Ovary (tissue), 10 donors: ENCODE measurements at places on chromosomes 2 and 18. TPM values are rescaled to one million over a fixed set of nuclear protein-coding genes. Genes with fewer than 3 reads are reported as not detected.
A peak's percentile ranks its signal among the peaks of the same experiment; 100 is the strongest.

Gene GLI2
- total RNA-seq, result 38.9 TPM

DNA sequence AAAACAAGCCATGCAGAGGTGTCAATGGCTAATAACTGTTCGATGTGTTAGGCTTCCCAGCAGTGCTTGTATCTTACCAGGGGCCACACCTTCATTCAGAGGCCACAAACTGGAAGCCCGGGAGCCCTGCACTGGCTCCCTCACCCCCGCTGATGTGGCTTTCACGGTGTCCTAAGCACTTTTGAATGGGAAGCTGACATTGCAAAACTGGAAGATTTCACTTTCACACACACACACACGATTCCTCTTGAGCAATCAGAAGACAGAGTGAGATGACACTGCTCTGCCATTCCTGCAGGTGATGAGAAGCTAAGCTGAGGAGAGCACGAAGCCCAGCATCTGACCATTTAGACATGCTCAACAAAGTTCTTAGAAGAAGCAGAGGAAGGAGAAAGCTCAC lies 8.6 kb upstream of the ZNF407 start:
- DNase-seq, result no peak

DNA sequence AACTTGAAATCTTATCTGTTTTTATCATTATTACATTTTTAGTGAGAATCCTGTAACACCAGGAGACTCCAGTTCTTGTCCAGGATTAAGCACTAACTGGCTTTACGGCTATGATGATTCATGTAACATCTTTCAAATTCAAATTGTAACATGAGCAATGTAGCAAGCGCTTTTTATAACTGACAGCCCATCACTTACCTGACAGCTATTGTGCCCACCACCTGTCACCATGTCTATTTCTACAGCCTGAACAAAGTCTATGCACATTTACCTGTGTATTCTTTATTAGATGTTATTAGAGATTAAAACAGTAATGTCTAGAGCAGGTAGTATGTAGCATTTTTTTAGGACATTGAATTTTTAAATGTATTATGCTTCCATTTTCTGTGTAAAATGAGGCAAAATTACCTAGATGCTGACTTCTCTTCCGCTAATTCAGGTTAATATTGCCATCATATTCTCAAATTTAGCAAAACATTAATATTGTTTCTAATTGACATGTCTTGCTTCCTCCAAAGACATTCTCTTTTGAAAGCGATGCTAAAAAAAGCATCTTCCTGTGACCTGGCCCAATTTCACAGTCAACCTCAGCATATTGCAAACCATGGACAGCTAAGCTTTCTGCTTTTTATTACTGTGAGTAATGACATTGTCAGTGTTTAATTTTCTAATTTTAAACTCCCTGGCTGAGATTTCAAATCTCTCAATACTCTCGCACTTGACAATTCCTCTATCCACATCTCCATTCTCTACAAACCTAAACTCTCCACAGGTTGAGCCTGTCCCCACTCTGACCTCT lies 37.8 kb downstream of the RIT2 start:
- DNase-seq, result no peak

Gene ST6GAL2
- not detected for total RNA-seq

- DNase-seq, result no peak
Measured at GRCh38 chr2:213846856-213847255, 562.6 kb downstream of the SPAG16 start.

Gene NDUFB3
- 36.6 TPM for total RNA-seq

Gene OSR1
- 5.3 TPM for total RNA-seq

- DNase-seq, result peak; percentile 30
Measured at GRCh38 chr2:143162123-143162837, 33.1 kb downstream of the ARHGAP15 start.

Gene IL1RL1
- 1.7 TPM for total RNA-seq

Gene ATP6V1C2
- not detected for total RNA-seq

GRCh38 chr2:223625652-223626051 lies 23.5 kb upstream of the SCG2 start:
- no peak for DNase-seq

Gene CNGA3
- total RNA-seq, result 0.05 TPM

- DNase-seq, result no peak
Measured at GRCh38 chr2:88067189-88067588, 436 bp upstream of the SMYD1 start.

- DNase-seq, result no peak
Measured at GRCh38 chr2:129729646-129730045, 249.8 kb upstream of the RAB6C start.

GRCh38 chr2:174011796-174012195 lies 46.6 kb upstream of the SP3 start:
- no peak for DNase-seq

Gene CMPK2
- total RNA-seq, result 5.4 TPM

GRCh38 chr2:170332676-170333402 lies 154.9 kb downstream of the MYO3B start:
- no peak for DNase-seq

GRCh38 chr2:205988274-205988673 lies 97.7 kb downstream of the INO80D start:
- DNase-seq, result no peak

DNA sequence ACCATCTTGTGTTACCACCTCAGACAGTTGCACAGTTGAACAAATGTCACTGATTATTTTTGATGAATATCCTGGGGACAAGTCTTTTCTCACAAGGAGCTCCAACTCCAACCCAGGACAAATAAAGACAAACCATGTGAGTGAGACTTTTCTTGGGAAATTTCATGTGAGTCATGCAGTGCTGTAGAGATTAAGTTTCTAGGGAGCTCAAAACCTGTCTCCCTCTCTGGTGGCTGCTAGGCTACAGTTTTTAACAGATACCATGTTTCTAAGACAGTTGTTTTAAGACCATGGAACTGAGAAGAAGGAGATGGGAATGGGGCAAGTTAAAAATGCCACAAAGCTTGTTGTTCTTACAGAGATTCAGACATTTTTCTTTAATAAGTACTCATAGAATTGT lies 255.5 kb downstream of the RIT2 start:
- DNase-seq, result no peak

GRCh38 chr2:128405981-128406613 lies 87.4 kb upstream of the HS6ST1 start:
- no peak for DNase-seq

DNA sequence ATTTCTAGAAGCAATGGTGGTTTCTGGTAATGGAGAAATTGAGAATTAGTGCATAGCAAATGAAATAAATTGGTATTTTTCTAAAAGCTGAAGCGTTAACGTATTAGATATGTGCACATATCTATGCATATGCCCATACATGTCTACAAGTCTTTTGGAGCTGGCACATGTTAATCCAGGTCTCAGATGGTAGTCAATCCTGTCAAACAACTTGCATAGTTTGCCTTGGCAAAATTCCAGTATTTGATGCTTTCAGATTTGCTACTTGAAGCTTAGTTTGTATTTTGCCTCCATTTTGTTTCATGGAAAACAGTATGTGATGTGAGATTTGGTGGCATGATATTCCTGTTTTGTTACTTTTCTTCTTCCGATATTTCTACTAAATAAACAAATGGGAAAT lies 304.6 kb downstream of the PARD3B start:
- no peak for DNase-seq

Gene TCF4
- 88.3 TPM for total RNA-seq

GRCh38 chr2:33436083-33436482 lies 40.4 kb upstream of the RASGRP3 start:
- no peak for DNase-seq

DNA sequence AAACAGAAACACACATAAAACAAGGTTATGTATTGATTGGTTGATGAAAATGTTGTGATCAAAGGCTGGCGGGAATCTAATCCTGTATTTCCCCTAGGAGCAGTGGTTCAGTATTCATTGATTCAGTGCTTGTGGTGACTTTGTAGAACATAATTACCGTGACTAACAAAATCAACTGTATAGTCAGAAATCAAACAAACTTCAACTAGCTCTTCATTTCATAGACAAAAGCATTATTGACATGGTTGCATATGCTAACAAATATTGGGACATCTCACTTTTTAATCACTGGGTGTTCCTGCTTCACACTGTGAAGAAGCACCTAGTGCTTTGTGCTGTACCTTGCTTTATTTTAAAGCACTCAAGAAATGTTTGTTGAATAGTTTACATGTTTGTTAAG lies 41.4 kb downstream of the USP14 start:
- no peak for DNase-seq

Gene PKDCC
- 576 TPM for total RNA-seq

Gene VSNL1
- total RNA-seq, result 2.6 TPM

Gene TDRD15
- total RNA-seq, result not detected

DNA sequence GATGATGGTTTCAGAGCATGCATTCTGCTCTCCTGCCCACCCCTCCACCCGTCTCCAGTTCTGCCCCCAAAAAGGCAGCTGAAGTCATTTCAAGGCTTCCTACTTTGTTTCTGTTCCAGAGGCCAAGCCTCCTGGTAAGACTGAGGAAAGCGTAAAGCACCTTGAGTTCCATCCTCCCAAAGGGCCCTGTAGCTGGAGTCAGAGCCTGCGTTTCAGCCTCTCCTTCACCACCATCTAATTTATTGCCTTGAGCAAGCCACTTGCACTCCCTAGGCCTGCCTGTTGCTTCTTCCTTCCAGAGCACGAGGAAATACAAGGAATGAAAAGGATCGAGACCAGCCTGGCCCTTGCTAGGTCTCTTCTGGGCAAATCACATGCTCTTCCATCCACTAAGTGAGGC lies 244.2 kb upstream of the RAB12 start:
- no peak for DNase-seq

DNA sequence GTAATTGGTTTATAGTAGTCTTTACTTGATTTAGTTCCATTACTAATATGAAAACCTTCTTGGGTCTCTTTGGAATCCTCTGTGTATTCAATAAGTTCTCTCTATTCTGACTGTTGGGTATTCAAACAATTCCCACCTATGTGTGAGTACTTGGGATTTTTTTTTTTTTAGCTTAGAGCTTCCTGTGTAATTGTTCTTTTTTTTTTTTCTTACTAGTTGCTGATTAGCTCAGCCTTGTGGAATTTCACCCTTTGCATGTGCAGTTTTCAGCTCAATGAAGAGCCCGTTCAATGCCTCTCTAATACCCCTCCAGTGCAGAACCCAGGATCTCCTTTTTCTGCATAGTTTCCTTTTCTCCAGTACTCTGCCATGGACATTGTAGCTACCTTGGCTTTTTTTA lies 339.1 kb upstream of the GALNT5 start:
- DNase-seq, result no peak

DNA sequence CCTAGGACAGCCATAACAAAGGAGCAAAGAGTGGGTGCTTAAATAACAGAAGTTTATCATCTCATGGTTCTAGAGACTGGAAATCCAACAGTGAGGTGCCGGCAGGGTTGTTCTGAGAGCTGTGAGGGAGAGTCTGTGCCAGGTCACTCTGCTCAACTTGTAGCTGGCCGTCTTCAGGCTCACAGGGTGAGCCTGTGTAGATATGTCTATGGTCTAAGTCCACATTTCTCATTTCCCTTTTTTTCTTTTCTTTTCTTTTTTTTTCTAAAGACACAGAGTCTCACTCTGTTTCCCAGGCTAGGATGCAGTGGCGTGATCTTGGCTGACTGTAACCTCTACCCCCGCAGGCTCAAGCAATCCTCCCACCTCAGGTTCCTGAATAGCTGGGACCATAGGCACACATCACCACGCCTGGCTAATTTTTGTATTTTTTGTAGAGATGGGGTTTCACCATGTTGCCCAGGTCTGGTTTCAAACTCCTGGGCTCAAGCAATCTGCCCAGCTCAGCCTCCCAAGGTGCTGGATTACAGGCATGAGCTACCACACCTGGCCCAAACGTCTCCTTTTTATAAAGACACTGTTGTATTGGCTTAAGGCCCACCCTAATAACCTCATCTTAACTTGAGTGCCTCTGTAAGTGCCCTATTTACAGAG lies 142.2 kb downstream of the SP3 start:
- no peak for DNase-seq

Gene NTSR2
- 3.2 TPM for total RNA-seq

Gene STAM2
- 33.9 TPM for total RNA-seq

DNA sequence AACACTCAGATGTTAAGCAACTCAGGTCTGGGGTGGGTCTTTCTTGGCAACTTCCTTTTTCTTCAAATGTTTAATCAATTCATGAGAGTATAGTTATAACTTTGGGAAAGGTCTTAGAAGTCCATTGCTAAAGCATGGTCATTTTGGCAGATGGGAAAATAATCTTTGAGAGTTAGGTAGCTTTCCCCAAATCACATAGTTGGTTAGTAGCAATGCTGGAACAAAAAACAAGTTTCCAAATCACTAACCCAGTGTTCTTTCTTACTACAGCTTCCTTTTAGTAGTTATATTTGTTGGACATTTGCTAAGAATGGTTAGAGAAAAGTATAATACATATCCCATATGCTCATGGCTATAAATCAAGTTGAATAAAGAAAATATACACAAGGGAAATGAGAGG lies 185.2 kb upstream of the SLC14A2 start:
- DNase-seq, result no peak

DNA sequence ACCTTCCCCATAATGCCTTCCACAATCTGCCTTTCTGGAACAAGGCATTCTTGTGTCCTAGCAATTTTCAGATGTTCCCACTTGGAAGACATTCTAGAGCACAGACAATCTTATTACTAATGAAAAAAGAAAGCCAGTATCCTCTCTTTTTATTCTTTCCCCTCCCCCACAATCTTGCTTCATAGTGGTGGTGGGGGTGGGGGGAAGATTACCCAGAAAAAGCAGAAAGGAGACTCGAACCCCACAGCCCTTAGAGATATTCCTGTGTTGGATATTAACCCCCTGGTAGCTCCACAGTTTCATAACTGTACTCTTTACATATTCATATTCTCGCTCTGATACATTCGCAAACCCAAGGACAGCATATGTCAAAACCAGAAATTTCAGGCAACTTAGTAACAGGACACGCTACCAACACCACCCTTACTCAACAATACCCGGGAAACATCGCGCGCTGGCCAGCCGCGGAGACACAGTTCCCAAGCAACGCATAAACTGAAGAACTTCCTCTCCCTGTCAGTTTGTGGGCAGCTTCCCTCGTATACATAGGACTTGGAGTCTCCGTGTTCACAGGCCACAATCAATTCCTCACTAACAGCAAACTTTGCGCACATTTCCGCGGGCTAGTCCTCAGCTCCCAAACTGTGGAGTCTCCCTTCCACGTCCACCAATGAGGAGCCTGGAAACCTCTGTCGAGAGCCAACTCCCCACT lies 793 bp downstream of the NR4A2 start:
- peak; percentile 83 for DNase-seq

GRCh38 chr2:17592731-17593409 lies 52.4 kb downstream of the VSNL1 start:
- DNase-seq, result no peak

- no peak for DNase-seq
Measured at GRCh38 chr18:77007251-77007650, 125.3 kb downstream of the MBP start.

Gene MYO3B
- 1.3 TPM for total RNA-seq
